Activated CD8-positive, alpha-beta memory T cell treated with anti-CD3 and anti-CD28 coated beads, Interleukin-2, amount 10 ng/mL, durations not matched to agents 7 days and 5 days (primary cell): ENCODE measurements at places on chromosomes 3 and 15.

GRCh38 chr3:192422997-192423342 is 304.4 kb downstream of the FGF12 start:
- no peak for DNase-seq

DNA sequence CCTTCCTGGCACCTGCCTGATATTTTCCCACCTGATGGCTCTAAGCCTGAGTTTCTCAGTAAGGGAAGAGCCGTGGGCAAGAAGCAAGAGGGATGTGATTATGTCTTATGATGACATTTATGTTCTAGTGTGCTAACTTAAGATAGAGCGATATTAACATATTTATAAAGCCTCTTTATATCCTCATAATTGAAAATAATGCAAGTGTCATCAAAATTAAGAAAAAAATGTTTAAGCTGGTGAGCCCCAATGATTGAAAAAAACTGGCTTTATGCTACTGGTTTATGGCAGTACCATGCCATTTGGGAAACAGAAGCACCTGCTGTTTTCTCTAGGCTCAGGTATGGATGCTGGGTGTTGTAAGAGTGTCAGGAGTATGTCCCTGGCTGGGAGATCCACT is 431.5 kb upstream of the TPM1 start:
- no peak for DNase-seq

- no peak for DNase-seq
Observed at GRCh38 chr3:112539825-112540650, 21.7 kb downstream of the ATG3 start.

DNA sequence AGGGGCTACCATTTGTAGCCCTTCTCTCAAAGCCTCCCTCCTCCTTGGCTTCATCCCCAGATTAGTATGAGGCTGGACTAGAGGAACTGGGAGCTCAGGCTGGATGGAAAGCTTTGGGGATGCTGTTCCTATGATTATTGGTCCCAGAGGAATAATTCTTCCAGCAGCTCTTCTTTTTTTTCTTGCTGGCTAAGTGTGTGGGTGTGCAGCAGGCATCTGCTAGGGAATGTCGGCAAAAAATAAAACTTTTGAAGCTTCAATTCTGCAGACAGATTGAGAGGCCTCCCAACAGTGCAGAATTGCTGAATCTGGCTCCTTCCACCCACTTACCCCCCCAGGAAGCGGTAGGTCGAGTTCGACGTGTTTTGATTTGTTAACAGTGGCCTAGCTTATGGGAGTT is 138.5 kb upstream of the ANKRD28 start:
- no peak for DNase-seq

DNA sequence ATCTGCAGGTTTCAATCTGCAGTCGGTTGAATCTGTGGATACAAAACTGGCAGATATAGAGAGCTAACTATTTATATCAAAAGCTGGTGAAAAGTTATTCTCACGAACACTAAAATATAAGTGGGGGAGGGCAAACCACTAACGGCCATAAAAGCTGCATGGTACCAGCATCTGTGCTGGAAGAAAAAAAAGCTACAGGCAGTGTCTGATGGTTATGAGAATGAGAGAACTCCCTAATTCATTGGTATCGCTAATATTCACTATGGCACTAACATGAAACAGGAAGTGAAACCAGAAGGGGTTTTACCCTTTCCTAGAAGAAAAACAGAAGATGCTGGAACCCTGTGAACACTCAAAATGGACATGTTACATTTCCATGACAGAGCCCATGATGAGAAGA is 15.9 kb downstream of the CEP70 start:
- no peak for DNase-seq

DNA sequence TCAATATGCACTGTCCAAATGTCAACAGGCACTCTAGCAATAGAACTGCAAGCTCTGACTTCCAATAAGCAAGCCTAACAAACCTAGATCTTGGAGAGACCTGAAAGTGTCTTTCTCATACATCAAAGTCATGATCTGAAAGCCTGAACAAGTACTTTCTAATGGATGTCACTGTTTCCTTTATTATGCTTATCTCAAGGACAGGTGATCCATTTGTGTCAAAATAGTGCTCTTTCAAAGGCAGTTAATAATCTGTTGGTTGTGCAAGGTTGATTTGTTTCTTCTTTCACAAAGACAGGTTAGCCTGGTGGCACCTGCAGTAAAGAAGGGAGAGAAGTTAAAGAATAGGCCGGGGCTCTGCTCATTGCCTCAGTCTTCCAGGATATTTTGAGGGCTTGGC is 146.8 kb downstream of the EPHB1 start:
- DNase-seq = no peak

DNA sequence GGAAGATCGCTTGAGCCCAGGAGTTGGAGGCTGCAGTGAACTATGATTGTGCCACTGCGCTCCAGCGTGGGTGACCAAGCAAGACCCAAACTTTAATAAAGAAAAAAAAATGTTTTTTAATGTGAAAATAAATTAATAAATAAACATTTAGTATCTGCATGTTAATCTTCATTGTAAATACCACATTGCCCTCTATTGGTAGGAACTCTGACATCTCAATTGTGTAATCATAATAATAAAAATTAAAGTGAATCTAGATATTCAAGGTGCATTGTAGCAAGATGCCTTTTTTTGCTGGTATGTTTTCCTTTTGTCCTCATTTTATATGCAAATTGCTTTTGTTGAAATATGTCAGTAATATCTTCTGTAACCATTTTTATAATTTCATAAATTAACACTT is 95.0 kb upstream of the LIMD1 start:
- DNase-seq = no peak

DNA sequence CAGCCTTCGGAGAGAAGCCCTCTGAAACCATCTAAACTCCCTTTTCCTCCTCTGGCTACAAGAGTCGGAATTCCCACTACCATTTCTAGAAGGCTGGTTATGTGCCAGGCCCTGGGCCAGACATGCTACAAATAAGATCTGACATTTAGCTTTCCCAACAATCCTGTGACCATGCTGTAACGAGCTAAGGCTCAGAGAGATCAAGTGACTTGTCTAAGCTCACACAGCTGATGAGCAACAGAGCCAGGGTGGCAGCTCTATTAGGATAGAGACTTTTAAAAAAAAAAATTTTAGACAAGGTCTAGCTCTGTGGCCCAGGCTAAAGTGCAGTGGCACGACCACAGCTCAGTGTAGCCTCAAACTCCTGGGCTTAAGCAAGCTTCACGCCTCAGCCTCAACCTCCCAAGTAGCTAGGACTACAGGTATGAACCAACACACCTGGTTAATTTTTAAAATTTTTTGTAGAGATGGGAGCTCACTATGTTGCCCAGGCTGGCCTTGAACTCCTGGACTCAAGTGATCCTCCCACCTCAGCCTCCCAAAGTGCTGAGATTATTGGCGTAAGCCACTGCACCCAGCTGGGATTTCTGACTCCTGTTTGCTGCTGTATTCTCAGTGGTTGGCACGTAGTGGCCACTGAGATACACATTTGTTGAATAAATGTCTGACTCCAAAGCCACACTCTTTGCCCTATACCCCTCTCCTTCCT is 34.6 kb downstream of the LSM3 start:
- no peak for DNase-seq

DNA sequence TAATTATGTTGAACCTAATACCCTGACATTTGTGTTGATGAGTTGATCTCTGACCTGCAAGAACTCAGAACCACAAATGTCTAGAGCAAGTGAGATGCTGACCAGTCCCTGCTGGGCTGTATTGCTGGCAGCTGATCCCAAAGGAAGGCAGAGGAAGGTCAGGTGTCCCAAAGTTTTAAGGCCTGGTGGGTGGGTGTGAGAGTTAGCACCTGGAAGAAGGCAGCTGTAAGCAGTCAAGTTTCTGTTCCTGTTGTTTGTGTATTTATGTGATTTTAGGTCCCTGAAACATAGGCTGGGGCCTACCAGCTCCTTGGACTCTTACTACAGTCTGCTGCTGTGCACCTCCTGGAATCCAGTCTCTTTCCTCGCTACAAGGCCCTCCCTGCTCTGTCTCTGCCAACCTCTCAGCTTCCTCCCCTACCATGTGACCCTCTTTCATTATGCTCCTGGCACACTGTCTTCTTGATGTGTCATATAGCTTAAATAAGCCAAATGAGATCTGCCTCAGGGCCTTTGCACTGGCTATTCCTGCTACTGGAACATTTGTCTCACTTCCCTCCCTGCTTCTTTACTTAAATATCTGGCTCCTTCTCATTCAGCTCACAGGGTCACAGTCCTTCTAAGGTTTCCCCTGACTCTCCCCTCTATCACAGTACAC is 31.0 kb upstream of the ATOSA start:
- no peak for DNase-seq

DNA sequence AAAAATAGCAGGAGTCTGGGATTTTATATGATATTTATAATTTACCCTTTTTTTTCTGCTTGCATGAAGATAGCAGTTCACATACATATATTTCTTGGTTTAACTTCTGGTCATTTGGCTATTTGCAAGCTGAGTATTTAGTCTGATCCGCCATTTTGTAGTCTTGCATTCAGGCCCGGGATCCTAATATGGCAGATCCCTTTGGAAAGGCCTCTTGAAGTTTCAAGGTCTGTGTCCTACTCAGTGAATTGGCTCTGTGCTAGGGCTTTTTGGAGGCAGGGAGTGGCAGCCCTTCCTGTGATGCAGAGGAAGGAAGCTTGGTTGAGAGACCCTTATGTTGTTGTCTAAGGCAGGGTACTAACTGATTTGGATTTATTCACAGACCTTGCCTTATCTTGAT is 2.9 kb downstream of the SNRPN start:
- no peak for DNase-seq

- DNase-seq = no peak
Observed at GRCh38 chr15:37034392-37034791, 66.0 kb downstream of the MEIS2 start.

GRCh38 chr3:94927175-94927574 is 864.3 kb downstream of the NSUN3 start:
- no peak for DNase-seq

DNA sequence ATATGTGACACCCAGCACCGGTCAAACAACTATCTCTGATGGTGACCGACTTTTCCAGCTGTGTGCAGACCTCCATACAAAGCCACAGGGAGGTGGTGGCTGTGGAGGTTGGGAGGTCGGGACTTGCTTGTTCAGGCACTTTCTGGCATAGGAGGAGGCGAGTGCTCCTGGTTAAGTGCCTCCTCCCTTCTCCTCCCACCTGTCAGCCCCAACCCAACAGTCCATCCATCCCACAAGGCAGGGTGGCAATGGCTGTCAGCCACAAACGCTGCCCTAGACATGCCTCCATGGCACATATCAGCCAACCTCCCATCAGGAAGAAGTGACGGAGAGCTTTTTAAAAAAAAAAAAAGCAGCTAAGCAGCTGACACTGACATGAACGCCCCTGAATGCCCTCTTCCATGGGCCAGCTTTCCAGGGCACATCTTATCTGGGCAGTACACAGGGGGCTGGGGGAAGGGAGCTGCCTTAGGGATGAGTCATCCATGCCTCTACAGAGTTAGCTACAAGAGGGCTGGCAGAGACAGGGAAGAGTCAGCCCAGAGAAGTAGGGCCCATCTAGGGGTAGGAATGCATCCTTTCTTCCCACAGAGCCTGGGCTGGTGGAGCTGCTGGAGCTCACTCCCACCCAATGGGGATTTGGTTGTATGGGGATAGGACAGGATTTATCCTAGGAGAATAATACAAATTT is 41.2 kb downstream of the CCDC12 start:
- no peak for DNase-seq

- DNase-seq = no peak
Observed at GRCh38 chr3:114685161-114685560, 391.3 kb downstream of the TIGIT start.

- DNase-seq = no peak
Observed at GRCh38 chr3:176919836-176920765, 277.2 kb downstream of the TBL1XR1 start.

- no peak for DNase-seq
Observed at GRCh38 chr15:87645723-87646122, 610.8 kb downstream of the NTRK3 start.
